ENCODE measurements at places on chromosomes 6 and 20. TPM values are rescaled to one million over a fixed set of nuclear protein-coding genes. Genes with fewer than 3 reads are reported as not detected.

Gene VGLL2
- total RNA-seq: not detected

DNA sequence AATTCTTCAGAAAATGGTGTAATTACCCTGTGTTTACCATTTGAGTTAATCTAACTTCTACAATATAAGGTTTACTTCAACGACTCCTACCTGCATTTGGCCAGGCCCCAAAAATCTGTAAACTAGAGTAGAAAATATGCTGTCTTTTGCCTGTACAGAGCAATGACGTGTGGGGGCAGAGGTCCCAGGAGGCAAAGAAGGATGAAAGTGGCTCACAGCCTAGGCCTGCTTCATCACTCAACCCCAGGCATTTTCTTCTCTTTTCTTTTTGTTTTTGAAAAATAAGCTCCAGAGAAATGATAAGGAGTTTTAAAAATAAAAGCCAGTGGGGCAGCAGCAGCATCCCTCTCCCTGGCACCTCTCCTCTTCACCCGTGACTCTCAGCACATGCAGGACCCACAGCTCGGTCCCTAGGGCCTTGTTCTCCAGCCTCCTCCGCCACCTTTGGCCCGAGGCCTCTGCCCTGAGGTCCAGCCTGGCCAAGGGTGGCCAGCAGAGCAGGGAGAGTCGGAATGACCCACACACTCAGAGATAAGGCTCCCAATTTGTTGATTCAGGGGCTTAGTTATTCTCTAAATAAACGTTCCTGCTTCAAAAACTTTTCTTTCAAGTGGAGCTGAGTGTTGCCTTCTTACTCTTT, 310.3 kb upstream of the RNF24 start:
- no peak for DNase-seq

- no peak for DNase-seq
Measured at GRCh38 chr6:50361641-50362331, 312.1 kb upstream of the DEFB112 start.

- DNase-seq: no peak
Measured at GRCh38 chr6:13702809-13703302, 8.8 kb downstream of the RANBP9 start.

- no peak for DNase-seq
Measured at GRCh38 chr6:56407883-56408410, 160.6 kb upstream of the COL21A1 start.

Measured in CD8-positive, alpha-beta T cell (primary cell).